Ovary (tissue), 10 donors: ENCODE measurements at places on chromosomes 2 and 18. TPM values are rescaled to one million over a fixed set of nuclear protein-coding genes. Genes with fewer than 3 reads are reported as not detected.

- H3K4me1 ChIP-seq = peaks cover 14% of the 10 kb centered on the region
- H3K27me3 ChIP-seq = no peaks in the 10 kb centered on the region
- no peak overlapping the region for H3K27ac ChIP-seq
- H3K4me3 ChIP-seq = no peak overlapping the region
- peak; percentile 54 for DNase-seq
Measured at GRCh38 chr18:46411867-46412690, 244.9 kb downstream of the LOXHD1 start.

DNA sequence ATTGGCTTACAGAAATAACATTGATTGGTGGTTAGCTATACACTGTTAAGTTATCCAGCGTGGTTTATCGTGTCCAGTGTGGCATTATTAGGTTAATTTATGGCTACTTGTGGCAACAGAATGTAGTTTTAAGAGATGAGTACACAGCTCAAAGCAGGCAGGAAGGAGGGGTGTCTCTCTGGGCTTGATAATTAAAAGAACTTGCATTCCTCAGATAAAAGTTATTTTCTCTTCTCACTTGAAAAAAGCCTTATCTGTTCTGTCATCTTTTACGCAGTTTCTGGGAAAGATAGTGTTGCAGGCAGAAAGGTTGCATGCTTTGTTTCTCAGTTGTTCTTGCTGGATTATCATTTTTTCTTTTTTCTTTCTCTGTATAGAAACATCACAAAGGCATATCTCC, 154.4 kb upstream of the COL3A1 start:
- no peak overlapping the region for H3K27ac ChIP-seq
- H3K27me3 ChIP-seq = no peaks in the 10 kb centered on the region
- no peak overlapping the region for H3K4me3 ChIP-seq
- DNase-seq = no peak

SPHKAP gene
- total RNA-seq = 0.34 TPM

NR4A2 gene
- 45.9 TPM for total RNA-seq

RAD51AP2 gene
- total RNA-seq = 0.05 TPM

ANKRD62 gene
- not detected for total RNA-seq

DNA sequence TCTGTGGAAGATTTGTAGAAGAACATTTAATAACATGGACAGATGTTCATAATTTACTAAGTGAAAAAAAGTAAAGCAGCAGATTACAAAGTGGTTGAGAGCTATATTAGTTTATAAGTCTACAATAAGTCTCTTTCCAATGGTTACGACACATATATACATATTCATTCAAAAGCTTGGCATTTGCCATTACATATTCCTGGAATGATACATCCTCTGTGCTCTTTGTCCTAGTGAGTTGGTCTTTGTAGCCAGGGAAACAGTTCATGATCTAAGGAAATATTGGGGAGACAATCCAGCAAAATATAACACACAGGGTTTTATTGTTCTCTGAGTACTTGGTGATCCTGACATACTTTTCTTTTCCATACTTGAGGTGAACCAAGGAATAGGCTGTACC, 32.5 kb upstream of the SOS1 start:
- no peaks in the 10 kb centered on the region for H3K36me3 ChIP-seq
- no peak for DNase-seq
- H3K27ac ChIP-seq = no peak overlapping the region
- H3K27me3 ChIP-seq = no peaks in the 10 kb centered on the region
- no peak overlapping the region for H3K4me3 ChIP-seq
- peaks cover 5% of the 10 kb centered on the region for H3K4me1 ChIP-seq
